ENCODE measurements at places on chromosomes 5 and 9.

- no peak for DNase-seq
Measured at GRCh38 chr9:130543368-130543767, 36.0 kb upstream of the FUBP3 start.

DNA sequence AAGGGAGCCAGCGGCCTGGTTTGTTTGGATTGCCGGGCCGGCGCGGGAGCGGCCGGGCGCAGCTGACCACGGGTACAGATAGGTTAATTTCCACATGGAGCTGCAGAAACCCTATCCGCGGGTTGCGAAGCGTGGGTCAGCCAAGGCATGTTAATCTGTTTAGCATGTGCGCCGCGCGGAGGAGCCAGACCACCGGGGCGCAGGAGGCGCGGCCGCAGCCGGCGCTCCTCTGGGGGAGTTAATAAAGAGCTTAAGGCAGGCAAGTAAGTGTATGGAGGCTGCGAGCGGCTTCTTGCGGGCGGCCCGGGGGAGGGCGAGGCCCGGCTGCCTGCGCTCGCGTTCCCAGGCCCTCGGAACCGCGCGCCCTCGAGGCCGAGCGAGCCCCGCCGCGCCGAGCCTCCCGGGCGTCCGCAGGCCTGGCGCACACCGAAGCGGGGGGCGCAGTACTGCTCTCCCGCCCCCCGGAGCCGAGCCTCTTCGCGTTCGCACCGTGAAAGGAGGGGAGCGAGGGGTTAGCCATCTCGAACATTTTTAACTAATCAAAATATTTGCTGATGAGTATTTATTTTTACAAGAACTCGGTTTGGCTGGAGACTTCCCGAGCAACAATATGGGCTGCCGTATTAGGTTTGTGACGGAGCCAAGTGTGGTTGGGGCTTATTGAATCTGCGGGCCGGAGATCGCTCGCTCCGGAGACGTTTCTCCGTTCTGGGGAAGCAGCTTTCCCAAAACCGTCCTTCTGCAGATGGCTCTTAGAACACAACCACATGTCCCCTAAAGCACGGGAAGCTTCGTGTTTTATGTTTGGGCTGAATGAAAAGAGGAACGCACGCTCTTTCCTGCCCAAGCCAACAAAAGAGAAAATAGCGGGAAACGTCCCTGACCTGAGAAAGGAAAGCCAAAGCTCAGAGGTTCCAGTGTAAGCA, 28.8 kb downstream of the FOXD1 start:
- no peak for DNase-seq

GRCh38 chr9:5900622-5901021, 9.9 kb downstream of the MLANA start:
- no peak for DNase-seq

DNA sequence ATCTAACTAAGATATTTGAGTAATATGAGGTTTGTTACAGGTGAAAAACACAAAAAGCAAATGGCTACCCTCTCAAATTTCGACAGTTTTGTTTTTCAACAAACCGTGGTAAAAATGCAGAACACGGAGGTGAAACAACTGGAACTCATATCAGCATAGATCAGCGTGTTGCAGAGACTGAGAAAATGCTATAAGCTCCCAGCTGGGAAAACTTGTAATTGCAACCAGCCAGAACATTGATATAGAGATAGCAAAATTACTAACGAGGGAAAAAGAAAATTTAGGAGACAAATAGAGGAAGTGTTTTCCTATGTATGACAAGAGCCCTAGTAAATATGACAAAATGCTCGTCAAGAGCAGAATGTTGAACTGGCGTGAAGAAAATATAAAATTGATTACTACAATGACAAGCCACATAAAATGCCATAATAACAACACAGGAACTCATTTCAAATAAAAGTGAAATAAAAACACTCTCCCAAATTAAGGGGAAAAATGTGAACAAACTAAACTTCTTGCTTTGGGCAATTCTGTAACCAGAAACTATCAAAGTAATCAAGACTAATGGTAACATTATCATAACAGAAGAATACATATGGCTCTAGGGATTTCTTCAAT, 1989.8 kb downstream of the EFNA5 start:
- no peak for DNase-seq

DNA sequence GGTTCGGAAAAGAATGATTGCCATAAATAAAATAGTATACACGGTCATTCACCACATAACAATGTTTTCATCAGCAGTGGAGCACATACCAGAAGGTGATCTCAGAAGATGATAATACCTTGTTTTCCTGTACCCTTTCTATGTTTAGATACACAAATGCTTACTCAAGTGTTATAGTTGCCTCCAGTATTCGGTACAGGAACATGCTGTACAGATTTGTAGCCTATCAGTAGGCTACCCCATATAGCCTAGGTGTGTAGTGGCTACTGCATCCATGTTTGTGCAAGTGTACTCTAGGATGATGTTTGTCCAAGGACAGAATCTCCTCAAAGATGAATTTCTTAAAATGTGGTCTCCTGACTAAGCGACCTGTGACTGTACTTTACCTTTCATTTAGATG, 59.2 kb downstream of the ICE1 start:
- DNase-seq, result no peak

- no peak for DNase-seq
Measured at GRCh38 chr9:98743329-98743728, 34.6 kb upstream of the GABBR2 start.

DNA sequence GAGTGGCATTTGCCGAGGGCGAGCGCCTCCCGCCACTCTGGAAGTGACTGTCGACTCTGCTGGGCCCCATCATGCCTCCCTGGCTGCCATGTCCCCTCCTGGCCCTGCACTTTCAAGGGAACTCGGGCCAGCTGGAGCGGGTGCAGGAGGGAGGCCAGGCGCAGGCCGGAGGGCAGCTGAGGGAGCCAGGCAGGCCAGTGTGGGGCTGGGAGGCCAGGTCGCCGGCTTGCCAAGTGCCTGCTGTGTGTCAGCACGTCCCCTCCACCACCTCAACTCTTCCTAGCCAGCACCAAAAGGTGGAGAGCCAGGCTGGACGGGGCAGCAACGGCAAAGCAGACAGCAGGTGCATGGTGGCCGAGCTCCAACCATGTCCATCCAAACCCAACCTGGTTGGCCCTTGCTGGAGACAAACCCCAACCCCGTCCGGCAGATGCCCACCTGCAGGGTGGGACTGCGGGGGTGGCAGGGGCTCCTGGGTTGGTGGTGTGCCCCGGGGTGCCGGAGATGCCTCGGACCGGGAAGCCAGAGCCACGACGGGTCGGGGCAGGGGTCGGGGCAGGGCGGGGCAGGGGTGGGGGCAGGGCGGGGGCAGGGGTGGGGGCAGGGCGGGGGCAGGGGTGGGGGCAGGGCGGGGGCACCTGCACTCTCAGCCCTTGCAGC, 36.5 kb upstream of the EGFL7 start:
- no peak for DNase-seq

- no peak for DNase-seq
Measured at GRCh38 chr9:131028931-131029573, 20.1 kb downstream of the LAMC3 start.

GRCh38 chr5:172659909-172660628, 19.0 kb downstream of the NEURL1B start:
- DNase-seq, result no peak

DNA sequence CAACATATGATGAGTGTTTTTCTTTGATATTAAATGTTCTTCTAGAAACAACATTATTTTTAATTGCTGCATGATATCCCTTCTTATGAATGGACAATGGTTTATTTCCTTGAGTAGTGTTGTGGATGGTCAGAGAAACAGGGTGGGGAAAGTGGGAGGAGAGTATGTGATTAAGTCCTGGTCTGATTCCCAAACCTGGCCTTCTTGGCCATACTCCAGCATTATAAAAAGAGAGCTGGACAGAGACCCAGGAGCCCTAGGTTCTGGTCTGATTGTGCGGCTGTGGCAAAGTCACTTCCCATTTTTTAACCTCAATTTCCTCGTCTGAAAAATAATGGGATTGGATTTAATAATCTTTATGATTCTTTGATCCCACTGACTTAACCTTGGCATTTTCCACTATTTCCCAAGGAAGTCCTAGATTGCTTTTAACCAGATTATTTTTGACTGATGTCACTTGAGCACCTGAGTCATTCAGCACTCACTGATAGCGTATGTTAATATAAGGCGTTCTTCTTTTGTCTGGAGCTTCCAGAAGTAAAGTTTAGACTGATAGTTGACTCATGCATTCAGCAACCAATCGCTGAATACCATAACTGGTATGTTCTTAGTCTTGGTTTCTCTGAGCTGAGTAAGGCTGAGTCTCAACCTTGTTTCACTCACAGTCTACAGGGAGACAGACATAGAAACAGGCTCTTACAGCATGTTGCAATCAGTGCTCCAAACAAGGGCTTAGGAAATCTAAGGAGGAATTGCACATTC, 26.2 kb downstream of the OSMR start:
- no peak for DNase-seq

DNA sequence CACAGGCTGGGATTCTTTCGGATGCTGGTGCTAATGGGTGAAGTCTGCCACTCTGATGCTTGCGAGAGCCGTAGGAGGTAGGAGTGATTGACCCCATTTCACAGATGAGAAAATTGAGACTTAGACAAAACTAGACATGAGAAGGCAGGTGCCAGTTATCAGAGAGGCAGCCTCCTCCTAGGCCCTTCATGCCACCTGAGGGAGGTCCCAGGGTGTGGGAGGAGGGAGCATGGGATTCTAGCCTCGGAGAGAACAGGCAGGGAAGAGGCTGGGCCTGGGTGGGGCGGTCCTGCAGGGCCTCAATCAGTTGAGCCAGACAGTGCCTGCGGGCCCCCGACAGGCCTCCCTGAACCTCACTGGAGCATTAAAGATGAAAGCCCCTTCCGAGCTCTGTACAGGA, 112.4 kb downstream of the COL23A1 start:
- no peak for DNase-seq

DNA sequence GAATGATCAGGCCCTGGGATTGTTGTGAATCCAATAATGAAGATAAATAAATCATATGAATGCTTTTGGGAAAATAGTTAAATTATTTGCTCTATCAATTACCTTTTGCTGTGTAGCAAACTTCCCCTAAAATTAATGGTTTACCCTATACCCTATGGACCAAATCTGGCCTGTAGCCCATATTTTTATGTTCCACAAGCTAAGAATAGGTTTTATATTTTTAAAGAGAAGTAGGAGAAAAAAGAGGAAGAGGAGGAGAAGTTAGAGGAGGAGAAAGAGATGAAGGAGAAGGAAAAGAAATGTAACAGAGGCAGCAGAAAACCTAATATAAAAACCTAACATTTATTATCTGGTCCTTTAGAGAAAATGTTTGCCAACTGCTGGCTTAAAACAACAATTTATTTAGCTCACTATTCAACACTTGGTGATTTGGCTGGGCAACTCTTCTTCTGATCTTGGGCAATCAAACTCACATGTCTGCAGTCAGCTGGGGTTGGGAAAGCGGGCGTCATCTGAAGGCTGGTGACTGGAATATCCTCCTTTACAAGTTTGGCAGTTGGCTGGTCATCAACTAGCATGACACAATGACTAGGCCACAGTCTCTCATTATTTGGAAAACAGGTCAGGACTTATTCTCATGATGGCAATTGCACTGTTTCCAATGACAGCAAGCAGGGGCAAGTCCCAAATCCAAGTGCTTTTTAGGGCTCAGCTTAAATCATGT, 522.9 kb downstream of the RASEF start:
- no peak for DNase-seq

GRCh38 chr9:76873821-76874220, 32.1 kb downstream of the PRUNE2 start:
- DNase-seq, result no peak

DNA sequence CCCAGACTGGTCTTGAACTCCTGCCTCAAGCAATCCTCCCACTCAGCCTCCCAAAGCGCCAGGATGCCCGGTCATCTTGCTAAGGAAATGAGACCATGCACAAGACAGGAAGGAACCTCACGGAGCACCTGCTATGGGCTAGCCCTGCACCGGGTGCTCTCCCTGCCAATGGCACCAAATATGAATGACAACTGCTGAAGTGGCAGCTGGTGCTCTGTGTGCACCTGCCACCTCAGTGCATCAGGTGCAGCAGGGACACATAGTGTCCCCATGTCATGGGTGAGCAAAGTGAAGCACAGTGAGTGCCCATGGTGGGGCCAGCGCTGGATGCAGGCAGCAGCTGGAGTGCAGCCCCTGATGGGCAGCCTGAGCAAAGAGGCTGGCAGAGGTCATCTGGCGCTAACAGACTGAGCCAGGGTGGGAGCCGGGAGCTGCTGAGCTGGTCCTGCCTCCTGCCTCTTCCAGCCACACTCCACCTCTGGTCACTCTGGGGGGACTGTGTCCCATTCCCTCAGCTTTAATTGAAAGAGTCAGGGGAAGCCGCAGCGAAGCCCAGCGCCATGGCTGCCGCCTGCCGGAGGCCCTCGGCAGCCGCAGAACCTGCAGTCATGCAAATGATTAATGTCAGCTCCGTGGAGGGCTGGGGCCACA, 46.4 kb downstream of the BARX1 start:
- DNase-seq, result no peak

- no peak for DNase-seq
Measured at GRCh38 chr9:82354279-82354659, 365.7 kb downstream of the SPATA31D1 start.

- no peak for DNase-seq
Measured at GRCh38 chr5:34524123-34524522, 132.0 kb upstream of the RAI14 start.

DNA sequence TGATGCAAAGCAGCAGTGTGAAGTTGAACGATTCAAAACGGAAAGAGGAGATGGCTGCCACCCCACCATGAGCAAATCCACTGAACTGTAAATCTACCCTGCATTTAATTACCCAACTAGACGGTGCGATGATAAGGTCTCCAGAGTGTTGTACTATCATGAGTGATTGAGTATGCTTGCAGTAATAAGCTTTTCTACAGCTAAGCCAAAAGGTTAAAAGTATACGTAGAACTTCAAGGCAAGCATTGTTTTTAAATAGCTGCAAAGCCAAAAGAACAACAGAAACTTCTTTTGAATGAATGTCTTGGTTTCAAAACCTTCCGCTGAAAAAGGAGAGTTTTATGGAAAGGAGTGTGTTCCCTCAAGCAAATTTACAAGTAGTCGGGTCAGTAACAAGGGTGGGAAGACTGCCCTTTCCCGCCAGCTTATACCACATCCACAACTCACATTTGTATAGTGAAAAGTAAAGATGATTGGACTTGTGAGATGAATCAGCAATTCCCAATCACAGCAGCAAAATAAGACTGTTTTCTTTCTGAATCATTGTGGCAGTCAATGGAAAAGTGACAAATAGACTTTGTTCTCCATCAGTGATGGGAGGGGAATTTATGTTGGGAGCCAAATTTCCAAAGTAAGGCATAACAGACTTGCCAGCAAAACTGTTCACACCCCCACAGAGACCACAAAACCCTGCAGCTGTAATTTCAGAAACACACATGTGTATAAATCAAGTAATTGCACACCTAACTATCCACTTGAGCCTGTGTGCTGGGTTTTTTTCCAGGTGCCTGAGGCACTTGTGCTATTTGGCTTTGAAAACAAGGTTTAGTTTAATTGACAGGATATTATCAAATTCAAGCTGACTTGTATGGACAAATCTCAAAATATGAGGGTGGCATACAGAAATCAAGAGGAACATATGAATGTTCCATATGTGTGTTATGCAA, 407.7 kb upstream of the GRAMD2B start:
- DNase-seq, result no peak

DNA sequence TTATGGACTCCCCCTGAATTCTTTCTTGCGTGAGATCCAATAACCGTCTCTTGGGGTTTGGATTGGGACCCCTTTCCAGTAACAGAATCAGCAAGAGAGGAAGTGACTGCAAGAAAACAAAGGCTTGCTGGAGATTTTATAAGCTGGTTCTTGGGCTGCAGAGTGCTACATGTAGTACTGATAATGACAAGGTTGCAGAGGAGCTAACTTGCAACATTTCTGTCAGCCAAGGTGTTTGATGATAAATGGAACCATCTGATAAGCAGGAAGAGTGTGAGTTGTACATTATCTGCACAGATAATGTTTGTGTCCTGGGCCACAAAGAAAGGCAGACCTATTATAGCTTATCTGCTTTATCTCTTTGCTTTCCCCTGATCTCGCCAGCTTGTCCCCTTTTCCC, 37.1 kb downstream of the DNAJB5 start:
- DNase-seq, result no peak

Measured in stimulated activated CD4-positive, alpha-beta T cell treated with anti-CD3 and anti-CD28 coated beads, TNF-alpha, amount 100 ng/mL, for 1 hour (primary cell).